ENCODE measurements at places on chromosomes 6 and 20. TPM values are rescaled to one million over a fixed set of nuclear protein-coding genes. Genes with fewer than 3 reads are reported as not detected.
A peak's percentile ranks its signal among the peaks of the same experiment; 100 is the strongest.

DNA sequence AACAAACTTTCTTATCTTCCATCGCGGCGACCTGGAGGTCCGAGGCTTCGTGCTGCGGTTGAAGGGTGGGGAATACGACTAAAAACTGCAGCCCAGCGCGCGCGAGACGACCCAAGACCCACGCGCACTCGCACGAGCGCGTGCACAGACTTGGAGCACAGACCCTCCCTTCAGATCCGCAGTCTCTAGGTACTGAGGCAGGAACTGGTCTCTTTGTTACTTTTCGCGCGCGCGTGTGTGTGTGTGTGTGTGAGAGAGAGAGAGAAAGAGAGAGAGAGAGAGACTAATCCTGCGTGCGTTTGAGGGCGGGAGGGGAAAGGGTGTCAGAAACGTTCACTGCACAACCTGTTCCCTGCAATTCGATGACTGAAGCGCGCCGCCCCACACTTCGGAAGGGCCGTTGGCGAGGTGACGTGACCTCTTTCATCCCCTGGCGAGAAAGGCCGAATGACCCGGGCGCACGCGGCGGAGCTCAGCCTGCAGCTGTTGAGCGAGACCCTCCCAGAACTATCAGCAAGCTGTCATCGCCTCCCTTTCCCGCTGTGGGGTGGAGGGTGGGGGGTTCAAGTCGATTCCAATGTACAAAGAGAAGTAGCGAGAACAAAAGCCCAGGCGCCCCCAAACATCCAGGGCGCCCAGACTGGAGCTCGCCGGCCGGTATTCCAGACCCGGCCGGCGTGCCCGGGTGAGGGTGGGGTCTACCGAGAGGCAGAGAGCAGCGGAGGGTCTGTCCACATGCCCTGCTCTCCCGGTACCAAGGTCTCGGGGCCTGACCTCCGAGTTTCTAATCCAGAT is 1.5 kb upstream of the TUBB2B start:
- no peak for DNase-seq

The TNFRSF6B gene
- not detected for total RNA-seq

The KCNG1 gene
- 10.3 TPM for total RNA-seq

DNA sequence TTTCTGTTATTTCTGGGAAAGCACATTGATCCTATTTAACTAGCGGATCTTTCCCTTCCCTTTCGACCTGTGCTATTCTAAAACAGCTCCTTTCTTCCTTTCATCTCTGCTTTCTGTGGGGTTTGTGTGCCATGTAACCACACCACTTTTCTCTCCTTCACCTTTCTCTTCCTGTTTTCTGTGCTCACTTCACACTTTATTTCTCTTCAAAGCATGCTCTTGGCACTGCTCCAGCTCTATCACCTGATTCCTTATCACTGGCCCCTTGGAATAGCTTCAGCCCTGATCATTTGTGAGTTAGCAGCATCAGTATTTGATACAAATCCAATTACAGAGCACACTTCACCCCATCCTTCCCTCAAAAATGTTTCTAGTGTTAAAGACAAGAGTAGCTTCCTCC is 8.1 kb upstream of the METTL24 start:
- no peak for DNase-seq

- DNase-seq = peak; percentile 9
Observed at GRCh38 chr6:169824021-169824420, 72.6 kb downstream of the ERMARD start.

GRCh38 chr20:12989586-12990115 is 19.1 kb upstream of the SPTLC3 start:
- no peak for DNase-seq

The PLEKHG1 gene
- 21.8 TPM for total RNA-seq

- DNase-seq = no peak
Observed at GRCh38 chr6:78947529-78947928, 80.2 kb downstream of the IRAK1BP1 start.

DNA sequence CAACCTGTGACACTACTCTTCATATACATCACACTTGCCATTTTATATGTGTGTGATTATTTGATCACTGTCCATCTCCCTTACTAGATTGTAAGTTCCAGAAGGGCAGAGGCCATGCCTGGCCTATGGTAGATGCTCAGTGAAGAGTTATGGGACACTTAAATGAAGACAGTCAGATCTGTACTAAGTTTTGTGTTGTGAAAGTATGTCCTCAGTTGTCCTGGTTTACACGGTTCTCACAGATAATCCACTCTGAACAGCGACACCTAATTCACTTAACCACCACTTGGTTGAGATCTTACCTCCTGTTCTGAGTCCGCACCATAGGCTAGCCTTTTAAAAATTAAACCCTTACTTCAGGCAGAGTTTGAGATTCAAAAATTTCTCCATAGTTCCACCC is 434.1 kb upstream of the SOX4 start:
- DNase-seq = no peak

DNA sequence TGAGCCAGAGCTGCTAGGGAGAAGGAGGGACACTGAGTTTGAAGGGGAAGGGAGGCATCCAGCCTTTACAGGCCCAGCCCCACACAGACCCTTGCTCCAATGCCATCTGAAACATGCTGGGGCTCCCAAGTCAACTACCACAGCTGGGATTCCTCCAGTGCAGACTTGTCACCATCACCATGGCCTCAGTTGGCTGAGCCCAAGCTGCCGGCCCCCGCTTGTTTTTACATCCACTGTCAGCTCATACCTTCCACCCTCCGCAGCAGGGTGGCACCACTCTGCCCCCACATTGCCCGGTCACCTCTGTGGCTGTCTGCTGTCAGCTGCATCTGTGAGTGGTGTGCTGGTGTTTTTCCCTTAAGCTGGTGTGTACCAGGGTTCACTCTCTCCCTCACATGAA is 26.1 kb downstream of the GFOD1 start:
- no peak for DNase-seq

GRCh38 chr6:135675026-135675425 is 176.5 kb upstream of the PDE7B start:
- DNase-seq = no peak

DNA sequence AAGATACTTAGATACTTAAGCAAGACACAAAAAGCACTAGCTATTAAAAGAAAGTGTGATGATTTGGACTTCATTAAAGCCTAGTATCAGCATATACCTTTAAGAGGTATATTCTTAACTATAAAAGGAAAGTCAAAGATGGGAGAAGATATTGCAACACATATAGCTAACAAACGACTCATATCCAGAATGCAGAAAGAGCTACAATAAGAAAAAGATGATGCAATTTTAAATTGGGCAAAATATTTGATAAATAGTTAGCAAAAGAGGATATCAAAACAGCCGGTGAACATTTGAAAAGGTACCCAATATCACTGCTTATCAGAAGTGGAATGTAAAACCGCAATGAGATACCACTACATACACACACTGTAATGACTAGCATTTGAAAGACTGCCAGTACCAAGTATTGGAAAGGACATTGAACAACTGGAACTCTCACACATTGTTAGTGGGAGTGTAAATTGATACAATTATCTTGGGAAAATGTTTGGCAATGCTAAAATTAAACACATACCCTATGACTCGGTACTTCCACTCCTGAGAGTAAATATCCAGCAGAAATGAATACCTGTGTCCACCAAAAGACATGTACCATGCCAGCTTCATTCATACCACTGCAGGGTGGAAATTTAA is 25.7 kb downstream of the MUC22 start:
- no peak for DNase-seq

- DNase-seq = no peak
Observed at GRCh38 chr20:51042657-51043247, 19.8 kb upstream of the KCNG1 start.

DNA sequence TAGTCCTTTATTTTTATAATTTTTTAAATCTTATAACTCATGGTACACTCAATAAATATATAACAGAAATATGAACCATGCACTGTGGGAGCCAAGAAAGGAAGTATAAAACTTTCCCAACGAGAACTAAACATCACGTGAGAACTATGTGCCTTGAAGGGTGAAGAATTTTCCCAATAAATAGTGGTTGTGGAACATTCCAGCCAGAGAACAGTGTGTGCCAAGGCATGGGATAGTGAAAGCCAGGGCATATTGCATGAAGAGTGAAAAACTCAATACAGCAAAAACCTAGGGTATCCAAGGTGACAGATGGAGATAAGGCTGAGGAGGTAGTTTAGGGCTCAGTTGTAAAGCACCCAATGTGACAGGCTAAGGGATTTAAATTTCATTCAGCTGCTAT is 86.1 kb downstream of the SIM1 start:
- DNase-seq = no peak

- no peak for DNase-seq
Observed at GRCh38 chr6:110728501-110728900, 86.8 kb downstream of the CDK19 start.

GRCh38 chr6:108268845-108269244 is 8.0 kb upstream of the SNX3 start:
- no peak for DNase-seq

The PTPRT gene
- 0.11 TPM for total RNA-seq

The COL19A1 gene
- 0.56 TPM for total RNA-seq

- DNase-seq = no peak
Observed at GRCh38 chr6:170295510-170296422, 4.9 kb upstream of the DLL1 start.
